ENCODE measurements at places on chromosomes 13 and 19.

DNA sequence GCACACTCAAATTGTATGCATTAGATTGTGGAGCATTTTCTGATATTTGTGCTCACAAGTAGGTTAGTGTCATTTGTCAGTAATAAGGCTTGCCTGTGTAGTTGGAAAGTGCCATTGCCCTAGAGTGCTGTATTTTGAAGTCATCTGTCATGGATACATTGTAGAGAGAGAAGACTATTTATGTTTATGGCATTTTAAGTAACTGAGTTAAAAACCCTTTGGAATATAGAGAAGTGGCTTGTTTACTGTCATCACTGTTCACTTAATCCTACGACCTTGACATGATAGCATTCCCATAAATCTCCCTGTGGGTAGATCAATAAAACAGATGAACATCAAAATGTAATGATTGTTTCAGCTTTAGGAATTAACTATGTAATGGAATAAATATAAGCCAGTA is 110.6 kb downstream of the MAB21L1 start:
- DNase-seq: no peak

DNA sequence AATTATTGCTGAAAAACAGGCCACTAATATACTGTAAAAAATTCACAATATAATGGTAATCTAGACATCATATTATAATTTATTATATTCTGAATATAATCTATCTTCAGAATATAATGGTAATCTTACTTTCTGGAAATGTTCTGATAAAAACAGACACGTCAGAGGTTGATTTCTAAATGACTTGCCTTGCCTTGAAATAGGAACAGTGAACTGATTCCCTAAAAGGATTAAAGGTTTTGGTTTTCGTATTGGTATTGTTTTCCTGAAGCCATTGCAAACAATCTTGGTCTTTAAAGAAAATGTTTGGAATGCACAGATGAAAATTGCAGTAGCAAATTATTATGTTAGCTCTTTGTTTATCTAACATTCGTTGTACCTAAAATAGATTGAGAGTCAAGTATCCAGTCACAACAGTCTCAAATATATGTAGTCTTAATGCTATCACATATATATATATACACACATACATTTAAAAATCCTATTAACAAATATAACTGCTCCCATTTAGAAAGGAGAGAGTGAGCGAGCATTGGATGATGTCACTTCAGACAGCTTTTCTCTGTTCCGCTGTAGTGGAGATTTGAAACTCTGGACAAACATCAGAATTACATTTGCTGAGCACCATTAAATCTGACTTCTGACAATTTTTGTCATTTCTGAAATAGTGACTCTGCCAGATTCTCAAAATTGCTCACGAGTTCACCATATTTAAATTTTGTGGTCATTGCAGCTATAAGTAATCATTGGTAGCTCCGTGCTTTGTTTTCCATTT is 1.7 kb downstream of the ITM2B start:
- peak; percentile 65 for DNase-seq

DNA sequence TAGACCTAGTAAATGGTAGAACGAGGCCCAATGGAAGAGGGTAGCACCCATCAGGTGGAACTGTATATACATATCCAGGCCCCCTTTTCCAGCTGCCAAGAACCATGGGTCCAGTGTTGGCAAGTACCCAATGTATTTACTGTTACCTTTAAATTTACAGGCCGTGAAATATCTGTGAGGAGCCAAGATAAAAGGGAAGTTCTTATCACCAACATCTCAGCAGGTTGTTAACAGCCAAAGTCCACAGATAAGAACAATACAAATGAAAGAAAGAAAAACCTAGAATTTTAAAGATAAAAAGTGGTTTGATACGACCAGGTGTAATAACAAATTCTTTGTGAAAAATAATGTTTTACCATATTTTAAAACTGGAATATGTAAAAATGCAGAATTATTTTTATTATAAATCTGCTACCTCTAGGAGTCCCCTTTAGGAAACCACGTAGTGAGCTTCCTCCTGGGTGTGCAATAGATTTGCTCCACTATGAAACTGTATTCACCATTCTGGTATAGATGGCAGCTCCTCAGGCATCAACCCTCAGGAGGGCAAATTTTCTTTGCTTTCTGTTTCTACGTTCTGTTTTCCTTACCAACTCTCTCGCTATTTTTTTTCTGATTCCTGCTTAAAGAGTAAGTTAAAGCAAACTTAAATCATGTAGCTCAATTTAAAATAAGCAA is 292.2 kb upstream of the SLC10A2 start:
- no peak for DNase-seq

GRCh38 chr13:113607889-113608635 is 23.5 kb downstream of the TFDP1 start:
- no peak for DNase-seq

GRCh38 chr13:50711131-50711815 is 132.2 kb downstream of the DLEU7 start:
- no peak for DNase-seq

DNA sequence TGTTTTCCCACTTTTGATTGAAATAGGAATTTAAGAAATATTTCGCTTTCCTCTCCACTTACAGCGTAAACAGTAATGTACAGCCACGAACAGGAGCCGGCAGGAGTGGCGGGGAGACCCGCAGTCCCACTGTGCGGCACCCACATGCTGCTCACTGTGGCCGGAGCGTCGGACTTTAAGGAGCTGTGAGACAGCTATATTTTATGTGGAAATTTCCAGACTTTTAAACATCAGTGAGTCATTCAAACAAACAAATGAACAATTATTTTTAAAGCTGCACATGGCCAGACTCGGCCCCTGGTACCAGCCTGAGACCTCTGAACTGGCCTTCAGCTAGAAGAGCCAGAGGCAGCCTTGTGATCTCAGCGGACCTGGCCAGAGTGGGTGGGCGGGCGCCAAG is 52.5 kb downstream of the CRYL1 start:
- DNase-seq: no peak

DNA sequence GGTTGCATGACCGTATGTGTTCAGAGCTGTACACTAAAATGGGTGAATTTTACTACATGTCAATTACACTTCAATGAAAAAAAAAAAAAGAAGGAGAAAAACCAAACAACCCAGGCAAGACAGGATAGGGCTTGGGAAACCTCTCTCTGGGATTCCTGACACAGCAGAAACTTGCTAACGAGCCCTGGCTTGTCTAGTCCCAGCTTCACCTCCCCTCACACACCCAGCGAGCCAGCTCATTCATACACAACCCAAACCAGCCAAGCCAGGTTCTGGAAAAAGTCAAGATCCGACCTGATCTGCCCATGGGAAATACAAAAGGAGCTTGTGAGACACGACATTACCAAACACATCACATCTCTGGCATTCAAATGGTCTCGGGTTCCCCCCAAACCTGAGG is 3.7 kb upstream of the TECR start:
- DNase-seq: no peak

DNA sequence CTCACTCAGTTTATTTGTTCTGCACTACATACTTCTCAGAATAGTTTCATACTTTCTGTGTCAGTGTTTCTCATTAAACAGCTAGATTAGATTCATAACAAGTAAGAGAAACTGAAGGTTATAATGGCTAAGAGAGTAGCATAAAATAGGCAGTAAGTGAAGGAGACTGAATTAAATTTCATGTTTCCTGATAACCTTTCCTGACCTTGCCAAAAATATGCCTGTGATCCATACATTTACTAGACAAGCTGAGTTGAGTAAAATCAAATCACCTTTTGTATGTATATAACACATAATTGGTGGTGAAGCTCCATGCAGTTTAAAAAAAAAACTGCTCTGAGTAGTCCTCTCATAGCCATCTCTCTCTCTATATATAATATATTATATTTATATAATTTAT is 545.3 kb upstream of the PCDH20 start:
- DNase-seq: no peak

DNA sequence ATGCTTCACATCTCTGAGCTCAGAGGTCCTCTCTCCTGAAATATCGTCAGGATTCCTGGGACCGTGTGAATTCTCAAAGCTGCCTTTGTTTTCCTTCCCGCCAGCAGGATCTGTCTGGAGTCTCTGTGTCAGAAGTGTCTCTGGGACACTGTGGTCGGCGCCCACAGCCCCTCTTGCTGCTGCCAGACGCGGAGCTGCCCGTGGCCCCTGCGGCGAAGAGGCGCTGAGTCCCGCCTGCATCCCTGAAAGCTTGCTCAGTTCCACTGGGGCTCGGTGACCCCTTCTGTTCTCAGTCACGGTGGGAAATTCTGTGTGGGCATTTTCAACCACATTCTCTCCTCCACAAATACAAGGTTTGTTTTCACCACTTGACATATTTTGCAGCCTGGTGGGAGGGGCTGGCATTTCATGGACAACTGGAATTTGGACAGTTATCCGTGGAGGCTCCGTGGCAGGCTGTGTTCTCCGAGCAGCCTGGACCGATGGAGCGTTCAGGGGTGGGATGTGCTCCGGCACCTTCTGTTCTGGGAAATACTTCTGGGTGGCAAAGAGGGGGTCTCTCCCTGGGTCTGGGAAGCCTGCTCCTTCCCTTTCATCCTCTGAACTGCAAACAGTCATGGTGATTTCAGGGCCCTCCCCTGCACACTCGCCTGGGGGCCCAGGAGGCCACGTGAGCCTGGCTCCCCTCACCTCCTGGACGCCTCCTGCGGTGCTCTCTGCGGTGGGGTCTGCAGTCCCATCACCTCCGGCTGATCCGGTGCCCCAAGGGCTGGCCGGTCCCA is 42.6 kb upstream of the GRTP1 start:
- no peak for DNase-seq

- no peak for DNase-seq
Measured at GRCh38 chr19:4748589-4748988, 24.9 kb upstream of the DPP9 start.

GRCh38 chr19:31962561-31962996 is 382.8 kb upstream of the ZNF507 start:
- DNase-seq: no peak

DNA sequence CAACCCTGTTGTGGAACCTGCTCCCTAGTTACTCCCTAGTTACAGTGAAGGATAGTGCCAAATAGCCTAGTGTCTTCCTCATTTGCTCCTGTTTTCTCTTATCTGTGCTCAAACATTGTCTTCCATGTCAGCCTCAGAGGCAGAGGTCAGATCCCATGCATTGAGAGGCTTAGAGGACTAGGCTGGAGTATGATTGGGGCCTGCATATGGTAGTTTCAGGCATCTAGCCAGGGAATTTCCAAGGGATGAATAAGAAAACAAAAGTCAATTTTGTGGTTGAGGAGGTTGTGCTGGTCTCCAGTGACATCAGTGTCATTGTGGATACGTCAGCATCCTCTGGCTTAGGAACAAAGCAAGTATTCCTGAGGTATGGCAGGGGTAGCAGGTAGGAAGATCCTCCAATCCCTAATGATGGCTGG is 9.4 kb downstream of the ZNF546 start:
- DNase-seq: no peak

- DNase-seq: peak; percentile 50
Measured at GRCh38 chr19:40465025-40465556, 454 bp downstream of the BLVRB start.

GRCh38 chr13:46896341-46897137 is at the start of gene HTR2A:
Gene HTR2A, minus strand, starts transcription at chr13:46897053. Its CDS starts 1,147 bp downstream, at chr13:46895906.
- peak; percentile 5 for DNase-seq

GRCh38 chr13:78161266-78161665 is 242.6 kb upstream of the EDNRB start:
- DNase-seq: no peak

GRCh38 chr13:110138700-110139036 is 168.3 kb downstream of the COL4A1 start:
- no peak for DNase-seq

GRCh38 chr13:67227131-67227983 is 2.8 kb downstream of the PCDH9 start:
- no peak for DNase-seq

DNA sequence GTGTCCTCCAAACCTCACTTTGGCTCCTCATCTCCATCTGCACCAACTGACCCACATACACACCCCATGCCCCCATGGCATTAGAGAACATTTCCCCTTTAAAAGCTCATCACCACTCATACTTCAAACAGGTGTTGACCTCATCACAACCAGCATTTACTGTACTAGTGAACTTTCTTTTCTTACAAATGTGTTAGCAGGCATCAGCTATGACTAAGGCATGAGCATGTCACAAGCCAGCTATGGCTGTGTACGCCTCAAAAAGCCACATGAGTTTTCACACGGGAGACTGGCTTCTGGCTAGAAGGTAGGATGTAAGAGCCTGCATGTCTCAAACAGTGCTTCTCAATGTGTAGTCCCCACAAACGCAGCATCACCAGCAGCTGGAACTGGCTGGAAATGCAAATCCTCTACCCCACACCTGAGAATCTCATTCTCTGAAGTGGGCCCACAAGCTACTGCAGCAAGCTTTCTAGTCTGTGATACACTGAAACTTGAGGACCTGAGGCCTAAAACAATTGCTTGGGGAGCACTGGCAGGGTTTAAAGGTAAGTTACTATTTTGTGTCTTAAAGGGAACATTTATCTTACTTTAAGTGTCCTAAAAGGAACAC is 66.8 kb downstream of the TUBGCP3 start:
- no peak for DNase-seq

- peak; percentile 85 for DNase-seq
Measured at GRCh38 chr13:32443111-32443510, 15.2 kb upstream of the N4BP2L1 start.

GRCh38 chr19:55077106-55077505 is 1.4 kb downstream of the EPS8L1 start:
- no peak for DNase-seq

DNA sequence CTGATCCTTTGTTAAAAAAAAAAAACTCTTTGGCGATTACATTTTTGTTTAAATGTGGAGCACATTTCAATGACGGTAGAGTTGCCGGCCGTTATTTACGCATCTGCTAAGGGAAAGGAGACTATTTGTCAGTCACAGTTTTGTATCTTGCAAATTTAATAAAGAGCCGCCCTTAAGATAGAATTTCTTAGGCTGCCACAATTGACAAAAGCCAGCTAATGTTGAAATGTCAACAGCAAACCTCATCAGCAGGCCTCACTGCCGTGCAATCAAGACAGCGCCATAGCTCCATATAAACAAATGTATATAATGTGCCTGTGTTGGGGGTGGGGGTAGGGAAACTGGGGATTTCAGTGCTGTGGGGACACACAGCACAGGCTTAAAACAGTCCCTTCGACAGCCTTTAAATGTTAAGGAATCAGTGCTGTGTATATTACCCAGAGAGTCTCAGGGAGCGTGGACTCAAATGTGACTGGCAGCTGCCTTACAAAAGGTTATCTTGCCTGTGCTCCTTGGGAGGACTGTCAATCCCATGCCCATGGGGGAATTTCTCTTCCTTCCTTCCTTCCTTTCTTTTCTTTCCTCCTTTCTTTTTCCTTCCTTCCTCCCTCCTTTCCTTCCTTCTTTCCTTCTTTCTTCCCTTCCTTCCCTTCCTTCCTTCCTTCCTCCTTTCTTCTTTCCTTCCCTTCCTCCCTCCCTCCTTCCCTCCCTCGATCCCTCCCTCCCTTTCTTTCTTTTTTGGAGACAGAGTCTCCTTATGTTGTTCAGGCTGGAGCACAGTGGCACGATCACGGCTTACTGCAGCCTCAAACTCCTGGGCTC is 108.0 kb downstream of the URI1 start:
- no peak for DNase-seq

GRCh38 chr19:33394006-33394722 is 20.7 kb downstream of the CEBPG start:
- DNase-seq: no peak
